ENCODE measurements at places on chromosomes 7 and 10.

DNA sequence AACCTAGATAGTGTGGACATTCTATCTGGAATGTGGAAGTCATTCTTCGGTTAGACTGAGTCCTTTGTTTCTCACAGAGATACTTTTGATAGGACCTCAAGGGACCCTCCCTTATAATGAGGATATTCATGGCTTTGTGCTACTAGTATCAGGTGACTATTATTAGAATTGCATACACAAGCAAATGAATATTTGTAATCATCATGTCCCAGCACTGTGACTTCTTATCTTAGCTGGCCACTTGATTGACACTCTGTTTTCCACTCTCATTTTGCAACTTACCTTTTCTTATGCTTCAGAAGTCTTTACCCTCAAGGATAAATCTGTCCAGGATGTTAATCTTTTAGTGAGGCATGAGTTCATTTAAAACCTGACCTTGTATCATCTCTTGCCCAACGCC lies 268.2 kb upstream of the FZD1 start:
- DNase-seq = no peak

- no peak for DNase-seq
Observed at GRCh38 chr7:3791327-3791726, 490.3 kb downstream of the SDK1 start.

- DNase-seq = no peak
Observed at GRCh38 chr10:4586776-4587175, 239.2 kb upstream of the AKR1E2 start.

DNA sequence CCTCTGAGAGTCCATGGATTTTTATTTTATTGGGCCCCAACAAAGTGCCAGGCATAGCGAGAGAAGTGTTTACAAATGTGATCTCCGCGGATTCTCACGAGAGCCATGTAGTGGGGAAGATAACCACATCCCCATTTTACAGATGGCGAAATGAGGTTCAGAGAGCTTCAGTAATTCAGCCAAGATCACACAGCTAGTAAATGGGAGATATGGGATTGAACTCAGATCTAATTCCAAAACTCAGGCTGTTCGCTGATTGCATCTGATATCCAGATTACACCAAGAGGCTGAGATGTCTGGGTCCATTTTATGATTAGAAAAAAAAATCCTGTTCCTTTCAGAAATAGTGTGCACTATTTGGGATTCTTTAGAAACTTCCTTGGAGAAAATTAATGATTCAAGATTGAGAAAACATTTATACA lies 1.3 kb downstream of the FAS start:
- no peak for DNase-seq

DNA sequence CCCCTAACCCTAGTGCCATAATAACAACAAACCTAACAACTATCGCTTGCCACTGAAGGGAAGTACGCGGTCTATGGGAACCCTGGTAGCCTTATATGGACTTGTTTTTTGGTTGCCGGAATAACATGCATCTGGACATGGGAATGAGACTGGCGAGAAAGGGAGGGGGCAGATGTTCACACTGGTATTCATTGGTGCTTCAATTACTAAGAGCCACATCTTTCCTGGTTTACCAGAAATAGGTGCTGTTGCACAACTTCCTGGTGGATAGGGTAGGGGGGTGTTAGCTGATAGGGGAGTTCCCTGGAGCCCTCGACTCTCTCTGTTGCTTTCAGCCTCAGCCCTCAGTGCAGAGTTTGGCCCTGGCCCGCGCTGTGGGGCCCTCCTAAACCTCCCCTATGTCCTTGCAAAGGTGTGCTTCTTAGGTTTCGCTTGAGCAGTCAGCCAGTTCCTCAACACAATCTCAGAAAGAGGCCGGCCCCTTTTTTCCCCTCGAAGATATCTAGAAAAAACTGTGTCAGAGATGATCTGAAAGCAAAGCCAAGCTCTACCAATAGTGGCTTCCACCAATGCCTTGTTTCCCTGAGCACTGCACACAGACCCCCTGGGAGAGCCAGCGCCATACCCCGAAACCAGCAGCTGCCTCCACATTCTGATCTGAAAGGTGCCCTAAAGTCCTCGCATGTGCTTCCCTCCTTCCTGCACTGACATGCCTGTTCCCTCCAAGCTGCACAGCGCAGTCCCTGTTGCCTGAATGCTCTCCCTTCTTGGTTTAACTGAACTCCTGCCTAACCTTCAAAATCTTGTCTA lies 13.5 kb downstream of the TBXAS1 start:
- DNase-seq = no peak

- DNase-seq = no peak
Observed at GRCh38 chr10:120262857-120263547, 194.0 kb upstream of the PLPP4 start.

DNA sequence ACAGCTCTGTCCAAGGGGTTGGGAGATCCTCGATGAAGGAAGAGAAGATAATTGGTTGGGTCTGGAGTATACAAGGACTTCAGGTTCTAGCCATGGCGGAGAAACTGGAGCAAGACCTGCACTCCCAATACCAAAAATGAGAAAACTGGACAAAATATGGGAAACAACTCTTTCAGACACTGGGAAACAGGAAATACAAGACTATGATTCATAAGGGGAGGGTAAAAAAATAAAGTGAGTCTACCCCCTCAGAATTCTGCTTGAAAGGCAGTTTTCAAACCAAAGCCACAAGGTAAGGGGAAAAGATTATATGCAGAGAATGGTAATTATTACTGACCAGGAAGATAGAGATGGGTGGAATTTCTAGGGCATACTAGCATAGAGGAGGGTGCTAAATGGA lies 10.2 kb upstream of the SEC61G start:
- no peak for DNase-seq

GRCh38 chr7:123348690-123349089 lies 148.9 kb upstream of the SLC13A1 start:
- no peak for DNase-seq

- DNase-seq = no peak
Observed at GRCh38 chr10:124545351-124546054, 83.9 kb downstream of the LHPP start.

GRCh38 chr10:53064614-53065013 lies 292.0 kb upstream of the MBL2 start:
- DNase-seq = no peak

GRCh38 chr7:23895666-23896096 lies 185.7 kb downstream of the STK31 start:
- no peak for DNase-seq

- no peak for DNase-seq
Observed at GRCh38 chr10:14220026-14220425, 110.7 kb downstream of the FRMD4A start.

DNA sequence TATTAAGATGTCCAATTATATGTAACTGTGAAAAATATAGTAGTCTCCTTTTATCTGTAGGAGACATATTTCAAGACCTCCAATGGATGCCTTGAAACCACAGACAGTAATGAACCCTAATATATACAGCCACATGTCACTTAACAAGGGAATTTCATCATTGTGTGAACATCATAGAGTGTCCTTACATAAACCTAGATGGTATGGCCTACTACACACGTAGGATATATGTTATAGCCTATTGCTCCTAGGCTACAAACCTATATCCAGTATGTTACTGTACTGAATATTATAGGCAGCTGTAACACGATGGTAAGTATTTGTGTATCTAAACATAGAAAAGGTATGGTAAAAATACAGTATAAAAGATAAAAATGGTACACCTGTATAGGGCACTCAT lies 32.4 kb downstream of the MTPN start:
- no peak for DNase-seq

DNA sequence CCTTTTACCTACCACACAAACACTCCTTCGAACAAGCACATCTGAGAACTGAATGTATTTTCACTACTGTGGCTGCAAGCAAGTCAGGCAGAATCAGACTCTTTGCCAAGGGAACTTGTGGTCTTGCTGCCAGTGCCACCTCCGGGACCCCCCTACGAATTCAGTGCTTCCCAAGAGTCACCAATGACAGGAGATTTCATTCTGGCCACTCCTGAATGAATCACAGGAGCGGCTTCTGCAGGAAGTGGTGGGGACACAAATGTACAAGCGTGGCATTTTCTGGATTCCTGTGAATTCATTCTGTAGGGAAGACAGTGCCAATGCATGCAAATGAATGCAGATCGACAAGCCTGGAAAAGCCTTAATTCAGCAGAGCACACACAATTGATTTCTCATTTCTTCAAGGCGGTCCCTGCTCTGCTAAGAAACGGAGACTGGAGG lies 161.2 kb downstream of the CAMK1D start:
- DNase-seq = no peak
